Amniotic epithelial cell (primary cell): ENCODE measurements at places on chromosomes 13 and 19.

GRCh38 chr19:48654299-48655059, 8.5 kb upstream of the CA11 start:
- peak; percentile 39 for DNase-seq

- no peak for DNase-seq
Observed at GRCh38 chr13:113948034-113948742, 25.7 kb downstream of the C13orf46 start.

- no peak for DNase-seq
Observed at GRCh38 chr19:42288387-42288786, 13.5 kb upstream of the PRR19 start.

DNA sequence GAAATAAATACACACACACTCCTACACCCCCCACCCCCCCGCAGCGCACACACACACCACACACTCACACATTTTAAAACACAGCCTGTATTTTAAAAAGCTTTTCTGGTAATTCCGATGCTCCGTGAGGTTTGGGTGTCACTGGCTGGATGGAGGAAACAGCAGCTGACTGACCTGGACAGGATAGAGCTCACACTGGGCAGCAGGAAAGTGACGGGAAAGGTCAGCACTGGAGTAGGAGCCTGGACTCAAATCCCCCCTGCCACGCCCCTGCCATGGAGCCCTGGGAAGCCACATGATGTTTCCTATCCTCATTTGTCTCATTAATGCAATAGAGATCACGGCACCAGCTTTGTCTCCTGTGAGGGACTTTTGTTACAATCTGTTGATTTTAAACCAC, 49.3 kb upstream of the STARD13 start:
- DNase-seq = no peak

DNA sequence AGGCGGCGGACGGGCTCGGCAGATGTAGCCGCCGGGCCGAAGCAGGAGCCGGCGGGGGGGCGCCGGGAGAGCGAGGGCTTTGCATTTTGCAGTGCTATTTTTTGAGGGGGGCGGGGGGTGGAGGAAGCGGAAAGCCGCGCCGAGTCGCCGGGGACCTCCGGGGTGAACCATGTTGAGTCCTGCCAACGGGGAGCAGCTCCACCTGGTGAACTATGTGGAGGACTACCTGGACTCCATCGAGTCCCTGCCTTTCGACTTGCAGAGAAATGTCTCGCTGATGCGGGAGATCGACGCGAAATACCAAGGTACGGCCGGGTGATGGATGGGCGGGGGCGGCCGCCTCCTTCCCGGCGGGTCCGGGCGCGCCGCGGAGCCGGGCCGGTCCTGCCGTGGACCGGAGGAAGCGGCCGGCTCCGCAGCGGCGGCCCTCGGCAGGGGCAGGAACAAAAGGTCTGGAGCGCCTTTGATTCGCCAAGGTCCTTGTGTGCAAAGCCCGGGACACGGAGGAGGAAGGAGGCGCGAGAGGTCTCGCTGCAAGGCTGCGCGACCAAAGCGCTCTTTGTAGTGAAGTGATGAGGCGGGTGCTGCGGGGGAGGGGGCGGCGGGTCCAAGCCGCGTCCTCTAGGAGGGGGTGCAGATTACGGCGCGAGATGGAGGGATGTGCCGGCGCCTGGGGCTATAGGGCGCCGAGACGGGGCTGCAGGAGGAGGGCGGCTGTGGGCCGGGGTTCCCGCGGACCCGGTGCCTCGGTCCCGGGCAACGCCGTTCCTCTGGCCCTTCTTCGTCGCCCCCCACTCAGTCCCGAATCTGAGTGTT, 689 bp downstream of the ING1 start:
- peak; percentile 45 for DNase-seq

DNA sequence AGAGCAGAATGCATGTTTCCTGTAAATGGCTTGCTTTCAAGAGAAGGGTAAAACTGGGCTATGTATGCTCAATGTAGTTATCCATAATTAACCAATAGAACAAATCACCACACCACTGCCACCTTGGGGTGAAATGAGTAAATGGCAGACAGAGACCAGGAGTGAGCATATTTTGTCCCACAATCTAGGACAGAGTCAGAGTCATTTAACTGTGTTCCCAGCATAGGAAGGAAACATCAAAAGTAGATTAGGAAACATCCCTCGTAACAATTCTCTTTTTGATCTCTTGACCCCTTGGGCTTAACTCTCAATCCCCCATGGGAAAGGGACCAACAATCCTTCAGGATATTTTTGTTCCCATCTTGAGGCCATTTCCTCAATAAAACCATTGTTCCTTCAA, 224.8 kb downstream of the NHLRC3 start:
- peak; percentile 7 for DNase-seq

DNA sequence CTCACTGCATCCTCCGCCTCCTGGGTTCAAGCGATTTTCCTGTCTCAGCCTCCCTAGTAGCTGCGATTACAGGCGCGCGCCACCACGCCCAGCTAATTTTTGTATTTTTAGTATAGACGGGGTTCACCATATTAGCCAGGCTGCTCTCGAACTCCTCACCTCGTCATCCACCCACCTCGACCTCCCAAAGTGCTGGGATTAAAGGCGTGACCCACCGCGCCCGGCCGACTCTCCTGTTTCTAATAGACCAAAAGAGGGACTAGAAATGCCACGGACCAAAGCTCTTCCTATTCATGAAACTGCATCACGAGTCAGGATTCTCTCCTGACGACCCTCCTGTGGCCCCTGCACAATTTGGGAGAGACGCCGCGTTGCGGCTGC, 563 bp downstream of the ZNF43 start:
- DNase-seq = no peak

DNA sequence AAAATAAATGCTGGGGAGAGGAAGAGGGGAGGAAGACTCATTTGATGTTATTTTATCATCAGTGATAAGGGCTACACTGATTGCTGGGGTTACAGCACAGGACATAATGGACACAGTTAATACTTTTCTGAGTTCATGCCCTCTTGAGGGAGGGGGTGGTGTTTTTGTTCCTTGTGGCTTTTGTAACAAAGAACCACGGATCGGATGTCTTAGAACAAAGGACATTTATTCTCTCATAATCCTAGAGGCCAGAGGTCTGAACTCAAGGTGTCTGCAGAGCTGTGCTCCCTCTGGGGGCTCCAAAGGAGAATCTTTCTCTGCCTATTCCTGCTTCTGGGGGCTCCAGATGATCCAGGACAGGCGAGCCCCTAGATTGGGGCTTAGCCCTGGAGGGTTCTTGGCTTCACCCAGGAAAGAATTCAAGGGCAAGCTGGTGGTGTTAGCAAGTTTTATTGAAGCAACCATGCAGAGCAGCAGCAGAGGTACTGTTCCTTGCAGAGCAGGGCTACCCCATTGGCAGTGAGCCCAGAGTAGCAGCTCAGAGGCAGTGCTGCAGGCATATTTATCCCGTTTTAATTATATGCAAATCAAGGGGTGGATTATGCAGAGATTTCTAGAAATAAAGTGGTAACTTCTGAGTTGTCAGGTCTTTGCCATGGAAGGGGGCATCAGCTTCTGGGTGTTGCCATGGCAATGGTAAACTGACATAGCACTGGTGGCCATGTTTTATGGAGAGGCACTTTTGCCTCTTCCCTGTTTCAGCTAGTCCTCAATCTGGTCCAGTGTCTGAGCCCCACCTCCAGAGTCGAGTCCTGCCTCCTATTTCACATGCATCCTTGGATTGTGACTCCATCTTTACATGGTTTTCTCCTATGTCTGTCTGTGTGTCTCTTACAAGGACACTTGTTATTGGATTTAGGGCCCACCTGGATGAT, 18.0 kb downstream of the VAV1 start:
- DNase-seq = no peak

DNA sequence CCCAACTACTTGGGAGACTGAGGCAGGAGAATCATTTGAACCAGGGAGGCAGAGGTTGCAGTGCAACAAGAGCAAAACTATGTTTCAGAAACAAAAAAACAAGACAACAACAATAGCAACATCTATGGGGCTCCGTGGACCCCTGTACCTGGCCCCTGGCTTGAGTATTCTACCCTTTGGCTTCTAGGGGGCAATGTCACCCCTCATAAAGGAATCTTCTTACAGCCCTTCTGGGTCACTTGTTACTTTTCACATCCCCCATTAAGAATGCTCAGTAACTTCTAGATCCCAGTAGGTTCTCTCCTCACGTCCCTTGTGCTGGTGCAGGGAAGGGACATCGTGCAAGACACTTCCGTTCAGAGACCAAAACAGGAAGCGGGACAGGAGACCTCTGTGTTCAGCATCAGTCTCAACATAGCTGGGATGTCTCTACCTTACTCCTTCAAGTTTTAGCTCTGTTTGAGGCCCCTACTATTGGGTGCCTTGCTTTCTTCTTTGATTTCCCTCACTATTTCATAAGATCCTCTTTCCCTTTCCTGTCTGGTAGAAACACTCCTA, 218.1 kb upstream of the ARGLU1 start:
- no peak for DNase-seq

DNA sequence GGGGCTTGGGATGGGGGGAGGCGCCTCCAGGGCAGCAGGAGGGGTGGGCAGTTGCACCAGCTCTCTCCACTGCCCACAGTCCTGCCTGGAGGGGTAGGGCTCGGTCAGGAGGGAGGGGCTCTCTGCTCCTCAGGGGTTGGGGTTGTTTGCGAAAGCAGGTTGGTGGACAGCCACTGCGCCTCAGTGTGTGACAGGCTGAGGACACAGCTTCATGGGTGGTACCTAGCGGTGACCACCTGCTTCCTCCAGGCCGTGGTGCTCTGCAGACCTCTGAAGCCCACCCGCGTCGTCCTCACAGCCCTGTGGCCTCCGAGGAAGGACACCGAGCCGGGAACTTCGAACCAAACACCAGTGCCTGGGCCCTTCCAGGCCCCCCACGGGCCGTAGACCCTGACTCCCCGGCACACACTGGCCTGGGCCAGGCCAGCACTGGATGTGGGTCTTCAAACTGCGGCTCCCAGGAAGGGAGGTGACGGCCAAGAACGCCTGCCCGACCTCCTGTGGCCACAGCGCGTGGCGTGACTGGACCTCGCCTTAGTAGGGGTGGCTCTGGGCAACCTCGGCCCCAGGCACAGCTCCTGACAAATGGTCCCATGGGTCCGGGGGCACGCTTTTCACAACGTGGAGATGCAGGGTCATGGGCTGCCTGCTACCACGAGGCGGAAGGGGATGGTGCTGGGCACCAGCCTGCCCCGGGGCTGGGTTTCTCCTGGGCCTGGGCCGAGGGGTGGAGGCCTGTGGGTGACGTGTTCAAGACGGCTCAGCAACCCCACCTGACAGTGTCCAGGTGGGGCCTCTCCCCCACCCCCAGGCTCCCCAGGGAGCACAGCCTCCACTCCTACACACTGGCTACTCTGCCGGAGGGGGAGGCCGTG, 173.2 kb downstream of the KDM4B start:
- DNase-seq = no peak

DNA sequence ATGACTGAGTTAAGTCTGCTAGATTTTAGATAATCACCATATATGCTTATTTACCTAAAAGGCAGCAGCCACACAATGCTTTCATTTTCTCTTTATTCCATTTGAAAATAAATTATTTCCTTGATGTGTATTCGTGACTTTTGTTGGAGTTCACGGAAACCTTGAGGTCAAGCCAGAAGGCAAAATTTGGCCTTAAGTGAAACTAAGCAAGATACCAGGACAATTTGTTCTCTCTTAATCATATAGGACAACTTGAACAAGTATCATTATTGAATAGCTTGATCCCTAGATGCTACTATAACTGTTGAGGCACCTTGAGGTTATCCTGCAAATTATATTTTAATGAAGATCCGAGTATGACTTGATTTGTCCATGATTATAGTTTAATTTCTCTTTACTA, 429.2 kb upstream of the DACH1 start:
- DNase-seq = no peak

DNA sequence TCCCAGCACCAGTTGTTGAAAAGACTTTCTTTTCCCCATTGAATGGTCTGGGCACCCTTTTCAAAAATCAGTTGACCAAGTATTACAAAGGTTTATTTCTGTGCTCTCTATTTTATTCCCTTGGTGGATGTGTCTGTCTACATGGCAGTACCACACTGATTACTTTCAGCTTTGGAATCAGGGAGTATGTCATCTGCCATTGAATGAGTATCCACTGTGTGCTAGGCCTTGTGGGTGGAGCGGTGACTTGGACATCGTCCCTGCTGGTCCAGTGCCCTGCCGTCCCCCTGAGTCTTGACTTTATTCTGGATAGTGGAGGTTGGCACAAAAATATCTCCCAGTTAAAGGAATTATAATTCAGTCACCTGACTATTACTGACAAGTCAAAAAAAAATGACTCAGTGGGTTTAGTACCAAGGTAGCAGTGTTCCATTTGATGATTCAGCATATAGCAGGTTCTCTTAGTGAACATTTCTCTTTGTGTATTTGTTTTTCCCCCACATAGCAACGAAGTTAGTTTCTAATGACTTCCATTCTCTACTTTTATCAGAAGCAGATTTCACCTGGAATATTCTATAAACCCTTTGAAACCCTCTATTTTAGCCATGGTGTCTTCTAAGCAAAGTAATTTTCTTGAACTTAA, 3.9 kb downstream of the UPF3A start:
- peak; percentile 43 for DNase-seq

DNA sequence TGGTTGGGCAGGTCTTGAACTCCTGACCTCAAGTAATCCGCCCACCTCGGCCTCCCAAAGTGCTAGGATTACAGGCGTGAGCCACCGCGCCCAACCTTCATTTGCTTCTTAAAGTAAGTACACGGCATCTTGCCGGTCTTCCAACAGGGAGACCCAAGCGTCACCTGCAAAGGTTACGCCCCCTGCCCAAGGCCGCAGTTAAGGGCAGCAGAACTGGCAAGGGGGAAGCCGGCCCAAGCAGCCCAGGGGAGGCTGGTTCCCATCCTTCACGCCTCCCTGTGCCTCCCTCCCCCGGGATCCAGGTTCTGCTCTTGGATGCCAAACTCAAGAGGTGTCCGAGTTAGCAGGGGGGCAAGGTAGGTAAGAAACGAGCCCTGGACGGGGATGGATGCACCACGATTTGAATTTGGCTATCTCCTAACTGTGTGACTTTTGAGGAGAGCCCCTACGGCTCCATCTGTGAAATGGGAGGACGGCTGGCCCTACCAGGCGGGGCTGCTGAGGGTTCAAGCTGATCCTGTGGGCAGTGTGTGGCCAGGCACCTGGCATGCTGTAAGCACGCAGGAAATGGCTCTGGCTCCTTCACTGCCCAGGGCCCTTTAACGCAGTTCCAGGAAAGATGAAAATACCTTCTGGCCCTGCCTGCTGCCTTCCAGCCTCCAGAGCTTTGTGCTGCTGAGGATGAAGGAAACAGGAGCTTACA, 9.0 kb downstream of the RFX1 start:
- no peak for DNase-seq

GRCh38 chr19:16371540-16371986, 46.9 kb downstream of the KLF2 start:
- DNase-seq = no peak

DNA sequence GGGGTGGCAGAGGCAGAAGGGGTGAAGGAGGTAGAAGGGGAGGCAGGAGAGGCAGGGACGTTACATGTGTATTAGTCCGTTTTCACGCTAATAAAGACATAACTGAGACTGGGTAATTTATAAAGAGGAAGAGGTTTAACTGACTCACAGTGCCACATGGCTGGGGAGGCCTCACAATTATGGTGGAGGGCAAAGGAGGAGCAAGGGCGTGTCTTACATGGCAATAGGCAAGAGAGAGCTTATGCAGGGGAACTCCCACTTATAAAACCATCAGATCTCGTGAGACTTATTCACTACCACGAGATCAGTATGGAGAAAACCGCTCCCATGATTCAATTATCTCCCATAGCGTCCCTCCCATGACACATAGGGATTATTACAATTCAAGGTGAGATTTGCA, 19.0 kb upstream of the ACOD1 start:
- DNase-seq = no peak
